ENCODE measurements at places on chromosomes 3 and 15.

DNA sequence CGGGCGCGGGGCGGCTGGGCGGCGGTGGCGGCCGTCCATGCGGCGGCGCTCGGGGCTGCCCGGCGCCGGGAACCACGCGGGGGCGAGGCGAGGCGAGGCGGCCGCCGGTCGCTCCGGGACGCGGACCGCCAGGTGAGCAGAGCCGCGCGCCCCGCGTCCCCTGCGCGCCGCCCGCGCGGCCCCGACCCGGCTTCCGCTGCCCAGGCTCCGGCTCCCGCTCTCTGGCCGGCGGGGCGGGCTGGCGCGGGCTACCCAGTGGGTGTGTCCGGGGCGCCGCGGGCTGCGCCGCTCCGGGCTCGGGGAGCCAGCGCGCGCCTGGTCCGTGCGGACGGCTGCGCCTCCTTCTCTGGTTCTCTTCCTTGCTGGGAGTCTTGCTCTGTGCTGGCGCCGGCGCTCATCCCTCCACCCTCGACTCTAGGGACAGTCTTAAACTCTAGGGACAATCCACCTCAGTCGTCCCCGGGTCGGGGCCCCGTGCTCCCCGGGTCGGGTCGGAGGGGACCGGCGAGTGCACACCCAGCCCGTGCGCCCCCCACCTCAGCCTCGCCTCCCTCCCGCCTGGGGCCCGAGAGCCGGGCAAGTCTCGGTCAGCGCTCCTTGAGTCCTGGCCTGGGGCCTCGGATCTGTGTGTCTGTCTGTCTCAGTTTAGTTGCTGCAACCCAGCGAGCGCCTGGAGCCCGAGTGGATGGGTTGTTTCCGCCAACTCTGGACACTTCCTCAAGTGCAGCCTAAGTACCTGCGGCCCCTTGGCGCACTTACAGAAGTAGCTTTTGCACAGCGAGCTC lies 488 bp downstream of the THSD4 start:
- peak; percentile 12 for DNase-seq

DNA sequence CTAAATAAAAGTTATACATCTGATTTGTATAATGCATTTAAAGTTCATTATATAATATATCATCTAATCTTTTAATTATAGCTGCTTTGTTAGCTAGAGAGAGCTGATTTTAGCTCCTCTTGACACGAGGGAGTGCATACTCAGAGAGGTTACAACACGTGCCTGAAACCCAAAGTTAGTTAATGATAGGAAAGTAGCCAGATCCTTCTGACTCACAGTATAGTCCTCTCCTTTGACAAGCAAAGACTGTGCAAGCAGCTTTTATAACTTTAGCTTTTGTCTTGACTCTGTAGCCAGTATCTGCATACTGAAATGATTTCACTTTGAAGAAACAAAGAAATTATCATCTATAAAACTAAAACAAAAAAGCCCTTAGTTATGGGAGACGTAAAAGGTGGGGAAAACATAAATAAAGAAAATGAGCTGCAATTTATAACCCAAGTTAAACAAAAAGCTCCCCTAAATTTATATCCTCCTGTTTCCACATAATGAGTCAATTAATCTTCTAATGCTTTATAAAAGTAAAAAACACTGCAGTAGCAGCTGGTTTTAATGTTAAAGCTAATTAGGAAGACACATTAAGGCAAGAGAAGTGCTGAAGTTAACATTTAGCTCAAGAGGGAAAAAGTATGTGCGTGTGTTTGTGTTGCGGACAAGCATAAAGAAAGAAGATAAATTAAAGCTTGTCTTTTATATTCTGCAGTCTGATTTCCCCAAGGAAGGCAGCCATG lies 13.1 kb downstream of the GABRR3 start:
- no peak for DNase-seq

GRCh38 chr3:147089286-147089685 lies 317.1 kb downstream of the ZIC4 start:
- DNase-seq, result no peak

GRCh38 chr3:22225161-22225560 lies 474.2 kb upstream of the ZNF385D start:
- DNase-seq, result no peak

GRCh38 chr15:60651734-60652141 lies 172.8 kb upstream of the ICE2 start:
- DNase-seq, result no peak

All from suppressor macrophage treated with lipopolysaccharide for 4 hours (primary cell).